ENCODE measurements at places on chromosomes 3 and 15.

DNA sequence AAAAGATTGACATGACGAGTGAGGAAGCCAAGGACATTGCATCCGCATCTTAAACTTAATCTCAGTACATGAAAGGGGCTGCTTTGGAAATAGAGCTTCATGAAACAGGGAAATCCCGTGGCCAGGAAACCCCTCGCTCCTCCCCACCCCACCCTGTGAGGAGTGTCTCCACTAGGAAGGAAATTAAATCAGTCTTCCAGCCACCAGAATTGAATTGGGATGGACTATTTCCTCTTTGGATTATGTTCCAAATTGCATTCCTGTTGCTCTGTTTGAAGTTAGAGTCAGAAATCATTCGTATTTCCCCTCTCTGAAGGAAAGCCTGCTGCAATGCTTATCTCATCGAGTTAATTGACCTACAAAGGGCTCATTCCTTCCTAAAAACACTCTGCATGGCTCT is 35.8 kb downstream of the CLDN11 start:
- no peak for DNase-seq

DNA sequence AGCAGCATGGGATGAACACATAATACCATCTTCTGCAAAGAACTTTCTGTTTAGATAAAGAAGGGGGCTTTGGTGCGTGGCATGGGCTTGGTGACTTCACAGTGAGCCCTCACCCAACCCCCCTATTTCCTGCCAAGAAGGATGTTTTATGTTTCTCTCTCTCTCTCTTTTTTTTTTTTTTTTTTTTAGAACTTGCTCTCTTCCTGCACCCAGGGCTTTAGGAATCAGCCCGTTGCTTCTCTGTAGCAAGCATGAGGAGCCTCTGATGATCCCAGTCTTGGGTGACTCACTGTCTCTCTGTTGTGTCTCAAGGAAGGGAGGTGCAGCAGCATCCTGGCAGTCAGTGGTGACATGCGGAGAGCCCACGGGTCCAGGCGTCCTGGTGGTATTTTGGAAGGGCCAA is 49.1 kb downstream of the CCK start:
- no peak for DNase-seq

DNA sequence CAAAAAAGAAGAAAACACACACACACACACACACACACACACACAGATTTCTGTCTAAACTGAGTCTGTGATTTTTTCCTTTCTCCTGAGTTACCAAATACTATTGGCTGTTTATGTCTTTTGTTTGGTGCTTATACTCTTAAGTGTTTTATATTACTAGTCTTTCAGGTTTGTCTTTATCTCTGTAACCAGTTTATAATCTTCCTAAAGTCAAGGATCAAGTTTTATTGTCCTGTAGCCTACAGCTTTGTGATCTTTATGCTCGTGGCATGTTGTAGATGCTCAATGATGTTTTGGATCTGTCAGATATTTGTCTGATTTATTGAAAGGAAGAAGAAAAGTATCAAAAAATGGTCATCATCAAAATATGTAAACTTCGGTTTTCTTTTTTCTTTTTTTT is 4.6 kb downstream of the MAP2K5 start:
- DNase-seq: no peak

DNA sequence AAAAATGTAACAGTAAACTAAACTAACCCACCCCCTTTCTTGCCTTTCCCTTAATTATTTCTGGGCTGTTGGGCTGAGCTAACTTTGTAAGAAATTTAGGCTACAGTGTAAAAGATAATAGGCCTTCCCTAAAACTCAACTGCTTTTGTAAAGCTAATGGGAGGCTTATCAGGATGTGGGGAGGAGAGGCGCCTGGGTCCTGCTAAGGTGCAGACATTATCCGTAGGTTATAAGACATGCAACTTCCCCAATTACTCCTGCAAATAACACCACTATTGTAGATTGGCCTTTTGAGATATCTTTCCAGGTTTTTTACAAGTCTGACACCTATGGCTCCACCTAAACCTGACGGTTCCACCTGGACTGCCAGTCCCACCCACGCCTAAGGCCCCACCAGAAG is 88.3 kb downstream of the NPAP1 start:
- no peak for DNase-seq

GRCh38 chr3:22980346-22980745 is 222.8 kb upstream of the UBE2E2 start:
- DNase-seq: no peak

GRCh38 chr3:66376568-66376967 is 124.3 kb downstream of the LRIG1 start:
- peak; percentile 50 for DNase-seq

DNA sequence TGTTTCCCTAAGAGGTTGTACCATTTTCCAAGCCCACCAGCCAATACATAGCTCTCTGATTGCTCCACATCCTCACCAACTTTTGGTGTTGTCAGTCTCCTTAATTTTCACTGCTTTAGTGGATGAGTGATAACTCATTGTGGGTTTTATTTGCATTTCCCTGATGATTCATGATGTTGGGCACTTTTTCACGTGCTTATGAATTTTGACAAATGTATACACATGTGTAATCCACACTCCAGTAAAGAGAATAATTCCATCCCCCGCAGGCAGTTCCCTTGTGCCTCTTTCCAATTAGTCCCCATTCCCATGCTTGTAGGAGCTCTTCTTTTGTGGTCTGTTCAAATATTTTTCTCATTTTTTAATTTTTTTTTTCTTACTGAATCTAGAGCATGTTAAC is 52.4 kb downstream of the ANP32A start:
- DNase-seq: no peak

DNA sequence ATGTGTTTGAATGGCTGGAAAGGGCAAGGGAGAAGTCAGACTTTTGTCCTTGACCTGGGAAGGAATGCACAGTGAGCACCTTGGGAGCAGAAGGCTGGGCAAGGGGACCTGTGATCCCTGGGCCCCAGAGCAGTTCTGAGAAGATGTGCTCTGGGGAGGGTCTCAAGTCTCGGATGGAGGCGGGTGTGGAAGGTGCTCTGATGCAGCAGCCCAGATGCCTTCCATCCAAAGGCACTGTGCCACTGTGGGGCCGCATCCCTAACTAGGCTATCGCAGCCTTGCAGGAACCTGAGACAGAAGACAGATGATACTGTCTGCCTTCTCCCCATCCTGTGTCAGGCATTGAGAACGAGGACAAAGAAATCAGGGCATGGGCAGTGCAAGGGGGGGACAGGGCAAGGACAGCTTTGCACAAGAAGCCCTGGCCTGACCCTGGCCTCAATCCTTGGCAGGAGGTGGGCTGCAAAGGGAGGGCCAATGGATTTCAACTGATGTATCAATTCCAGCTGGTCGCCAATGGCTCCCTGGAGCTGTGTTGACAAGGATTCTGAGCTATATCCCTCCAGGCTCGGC is 14.6 kb upstream of the PRKCD start:
- DNase-seq: peak; percentile 11

- DNase-seq: no peak
Observed at GRCh38 chr3:188304501-188304900, 150.5 kb downstream of the LPP start.

DNA sequence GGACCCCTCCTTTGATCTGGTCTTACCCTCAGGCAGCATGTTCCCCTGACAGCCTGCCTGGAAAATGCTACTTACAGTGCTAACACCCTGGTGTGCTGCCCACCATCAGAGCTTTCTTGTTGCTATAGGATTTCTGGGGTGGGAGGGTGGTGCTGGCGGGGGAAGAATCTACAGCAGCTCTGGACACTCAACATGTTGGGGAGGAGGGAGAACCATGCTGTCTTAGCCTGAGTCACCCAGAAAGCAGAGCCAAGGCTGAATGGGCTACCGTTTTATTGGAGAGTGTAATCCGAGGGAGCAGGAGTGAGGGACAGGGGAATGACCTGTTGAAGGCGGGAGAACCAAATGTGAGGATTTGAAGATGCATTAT is 45.6 kb downstream of the MFSD1 start:
- DNase-seq: no peak

DNA sequence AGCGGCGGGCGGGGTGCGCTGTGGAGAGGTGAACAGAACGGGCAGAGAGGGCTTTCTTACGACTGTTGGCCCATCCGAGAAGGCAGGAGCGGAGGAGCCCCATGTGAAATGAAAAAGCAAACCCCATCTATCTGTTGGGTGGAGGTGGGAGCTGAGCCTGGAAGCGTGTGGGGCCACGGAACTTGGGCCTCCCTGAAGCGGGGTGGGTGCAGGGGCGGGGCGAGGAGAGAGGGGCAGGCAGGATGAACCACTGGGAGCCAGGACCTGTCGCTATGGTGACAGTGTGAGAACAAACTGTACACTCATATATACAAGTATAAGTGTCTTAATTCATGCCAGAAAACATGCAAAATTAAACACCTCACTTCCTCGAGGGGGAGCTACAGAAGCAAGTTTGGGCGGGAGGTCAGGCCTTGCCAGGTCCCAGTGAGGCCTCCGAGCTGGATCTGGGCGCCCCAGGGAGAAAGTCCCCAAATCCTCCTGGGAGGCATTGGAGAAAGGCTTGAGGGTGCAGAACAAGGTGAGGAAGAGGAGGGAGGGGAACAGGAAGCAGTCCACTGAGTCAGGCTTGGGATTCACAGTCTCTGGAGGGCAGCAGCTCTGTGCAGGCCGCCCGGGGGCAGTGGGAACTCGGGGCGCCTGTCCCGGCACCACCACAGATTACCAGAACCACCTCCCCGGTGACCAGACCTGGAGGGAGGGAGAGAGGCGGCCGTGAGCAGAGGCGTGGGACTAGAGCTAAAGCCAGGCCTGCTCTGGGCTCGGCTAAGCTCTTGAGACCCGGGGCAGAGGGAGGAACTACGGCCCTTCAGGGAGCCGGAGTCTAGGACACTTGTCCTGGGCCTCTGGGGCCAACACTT is 34.8 kb downstream of the RBPMS2 start:
- no peak for DNase-seq

DNA sequence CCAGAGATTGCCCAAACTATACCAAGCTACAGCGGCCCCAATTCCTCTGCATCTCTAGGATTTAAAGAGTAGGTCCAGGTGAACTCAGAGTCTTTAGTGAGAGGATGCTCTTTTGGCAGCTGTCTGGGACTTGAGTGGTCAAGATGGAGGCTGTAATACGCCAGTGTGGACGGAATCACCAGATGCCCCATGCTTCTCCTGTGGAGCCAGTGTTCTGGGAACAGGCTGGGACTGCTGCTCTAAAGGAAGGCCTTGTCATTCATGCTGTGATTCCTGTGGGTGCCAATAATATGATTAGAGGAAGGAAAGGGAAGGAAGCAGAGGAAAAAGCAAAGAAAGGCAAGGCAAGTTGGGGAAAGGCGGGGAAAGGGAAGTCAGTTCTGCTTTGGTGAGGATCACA is 17.4 kb upstream of the NOX5 start:
- DNase-seq: no peak

- DNase-seq: no peak
Observed at GRCh38 chr3:195904368-195904767, 4.0 kb downstream of the TNK2 start.

GRCh38 chr3:11154036-11154952 is at the start of gene HRH1:
Gene HRH1 (plus strand): TSS chr3:11154493. CDS start chr3:11259038, 104,545 bp downstream.
- no peak for DNase-seq
